Left lobe of liver (tissue), 2 donors: ENCODE measurements at places on chromosomes 12 and 14. TPM values are rescaled to one million over a fixed set of nuclear protein-coding genes. Genes with fewer than 3 reads are reported as not detected.

DNA sequence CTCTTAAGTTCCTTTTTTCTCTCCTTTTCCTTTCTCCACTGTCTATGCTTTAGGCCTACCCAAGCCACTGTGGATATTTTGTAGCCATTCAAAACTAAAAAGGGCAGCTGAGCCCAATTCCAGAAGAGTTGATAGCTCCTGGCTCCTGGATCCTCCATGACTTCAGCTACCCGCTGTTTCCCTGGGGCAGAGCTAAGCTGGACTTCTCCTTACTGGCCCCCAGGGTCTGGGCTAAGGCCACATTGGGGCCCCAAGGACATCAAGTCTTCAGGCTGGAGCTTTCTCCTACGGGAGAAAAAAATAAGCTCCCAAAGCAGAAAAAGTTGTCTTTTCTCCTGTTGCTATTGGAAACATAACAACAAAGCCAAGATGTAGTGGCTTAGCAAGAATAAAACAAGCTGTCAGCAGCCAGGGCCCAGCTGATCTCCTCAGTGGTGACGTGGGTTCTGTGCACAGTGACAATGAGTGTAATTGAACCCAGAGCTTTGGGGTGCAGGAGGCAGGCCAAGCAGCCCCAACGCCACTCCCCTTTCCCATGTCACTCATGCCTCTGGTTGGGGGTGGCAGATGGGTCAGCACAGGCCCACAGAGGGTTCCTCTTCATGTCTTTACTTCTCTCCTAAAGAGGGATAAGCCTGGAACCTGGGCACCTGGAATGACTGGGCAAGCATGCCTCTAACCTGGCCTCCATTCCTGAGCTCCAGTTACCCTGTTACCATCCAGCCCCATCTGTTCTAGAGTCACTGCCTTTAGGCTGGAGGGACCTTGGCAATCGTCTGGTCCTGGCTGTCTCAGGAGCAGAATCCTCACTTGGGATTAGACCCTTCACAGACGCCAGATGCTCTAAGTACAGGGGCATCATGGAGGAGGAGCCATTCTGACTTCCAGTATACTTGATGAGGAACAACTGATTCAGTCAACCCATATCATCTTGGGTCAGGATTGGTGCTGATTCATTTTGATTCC is 171.2 kb downstream of the ZFP36L1 start:
- DNase-seq = peak; percentile 36

GRCh38 chr12:62898526-62898925 is 36.4 kb downstream of the PPM1H start:
- no peak for DNase-seq

- DNase-seq = no peak
Observed at GRCh38 chr12:14828892-14829291, 14.4 kb downstream of the ART4 start.

DNA sequence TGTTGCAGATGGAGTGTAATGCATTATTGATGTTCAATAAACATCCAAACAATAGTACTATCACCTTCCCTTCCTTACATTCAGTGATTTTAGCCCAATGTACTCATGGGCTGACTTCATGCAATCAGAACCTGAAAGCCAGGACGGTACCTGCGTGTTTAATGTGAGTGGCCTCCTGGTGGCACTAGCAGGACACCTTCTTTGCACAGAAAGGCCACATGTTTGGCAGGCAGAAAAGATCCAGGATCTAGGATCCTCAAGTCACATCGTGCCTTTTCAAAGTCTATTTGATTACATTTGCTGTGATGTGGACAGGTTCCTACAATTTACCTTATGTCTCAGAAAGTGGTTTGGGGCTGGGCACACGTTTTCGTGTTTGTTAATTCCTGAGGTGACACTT is 82.9 kb downstream of the NEDD1 start:
- DNase-seq = no peak

The LGR5 gene
- total RNA-seq = 0.13 TPM

The COCH gene
- 0.33 TPM for total RNA-seq
